ENCODE measurements at places on chromosomes 12 and 14.

- DNase-seq: no peak
Observed at GRCh38 chr14:49703965-49704364, 11.0 kb downstream of the KLHDC1 start.

- DNase-seq: no peak
Observed at GRCh38 chr12:6340745-6341416, 995 bp downstream of the TNFRSF1A start.

DNA sequence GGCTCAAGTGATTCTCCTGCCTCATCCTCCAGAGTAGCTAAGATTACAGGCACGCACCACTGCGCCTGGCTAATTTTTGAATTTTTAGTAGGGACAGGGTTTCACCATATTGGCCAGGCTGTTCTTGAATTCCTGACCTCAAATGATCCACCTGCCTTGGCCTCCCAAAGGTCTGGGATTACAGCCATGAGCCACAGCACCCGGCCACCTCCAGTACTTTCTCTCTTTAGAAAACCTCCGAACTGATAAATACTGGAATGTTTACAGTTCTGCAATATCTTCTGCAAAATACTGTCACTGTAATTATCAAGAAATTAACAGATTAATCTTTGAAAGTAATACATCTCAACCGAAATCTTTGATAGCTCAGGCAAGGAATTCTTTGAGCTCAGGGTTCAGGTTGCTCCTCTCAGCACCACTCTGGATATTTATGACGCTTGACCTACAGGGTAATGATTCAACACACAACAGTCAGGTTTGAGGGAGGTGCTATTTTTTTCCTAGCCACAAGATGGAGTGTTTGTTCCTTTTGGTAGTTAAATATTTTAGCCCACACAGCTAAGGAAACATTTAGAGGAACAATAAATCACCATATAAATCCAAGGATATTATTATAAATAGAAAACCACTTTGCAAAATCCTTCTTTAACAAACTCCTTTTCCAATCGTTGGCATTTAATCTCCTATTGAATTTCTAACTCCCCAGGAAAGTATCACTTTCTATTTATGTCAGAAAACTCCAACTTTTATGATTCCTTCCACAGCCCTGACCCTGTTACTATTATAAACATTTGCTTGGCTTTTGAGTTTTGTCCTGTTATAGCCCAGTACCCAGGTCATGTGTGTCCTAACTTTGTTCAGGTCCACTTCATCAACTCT, 48.6 kb upstream of the GTF2A1 start:
- no peak for DNase-seq

GRCh38 chr12:2113119-2113912, 60.5 kb downstream of the CACNA1C start:
- DNase-seq: no peak

DNA sequence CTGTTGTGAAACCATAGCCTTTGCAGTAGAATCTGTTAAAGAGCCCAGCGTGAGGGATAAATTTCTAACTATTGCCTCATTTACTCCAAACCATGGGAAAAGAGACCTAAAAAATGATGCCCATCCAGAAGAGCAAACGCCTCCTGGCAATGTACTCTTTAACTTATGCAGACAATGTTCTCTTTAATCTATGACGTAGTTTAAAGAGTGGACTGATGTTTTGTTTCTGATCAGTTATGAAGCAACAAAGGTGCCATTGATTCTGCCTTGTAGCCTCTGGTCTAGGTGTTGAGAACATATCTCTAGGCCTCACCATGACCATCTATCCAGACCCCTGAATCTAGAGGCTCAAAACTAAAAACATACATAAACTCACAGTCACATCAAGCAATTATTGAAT, 13.4 kb downstream of the SSTR1 start:
- no peak for DNase-seq
